ENCODE measurements at places on chromosomes 4 and X.

DNA sequence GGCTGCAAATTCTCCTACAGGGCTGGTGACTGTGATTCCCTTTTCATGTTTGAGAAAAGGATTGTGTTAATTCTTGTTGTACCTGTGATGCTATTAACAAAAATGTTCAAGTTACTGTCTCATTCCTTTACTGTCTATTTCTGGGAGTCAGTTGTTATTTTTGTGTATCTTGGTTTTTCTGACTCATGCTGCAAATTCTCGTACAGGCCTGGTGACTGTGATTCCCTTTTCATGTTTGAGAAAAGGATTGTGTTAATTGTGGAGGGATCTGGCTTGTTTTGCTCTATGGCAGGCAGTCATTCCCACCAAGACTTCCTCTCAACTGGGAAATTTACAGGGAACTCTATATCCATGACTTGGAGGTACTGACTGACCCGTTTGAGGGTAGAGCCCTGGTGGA is 693.4 kb upstream of the INTU start:
- no peak for DNase-seq

DNA sequence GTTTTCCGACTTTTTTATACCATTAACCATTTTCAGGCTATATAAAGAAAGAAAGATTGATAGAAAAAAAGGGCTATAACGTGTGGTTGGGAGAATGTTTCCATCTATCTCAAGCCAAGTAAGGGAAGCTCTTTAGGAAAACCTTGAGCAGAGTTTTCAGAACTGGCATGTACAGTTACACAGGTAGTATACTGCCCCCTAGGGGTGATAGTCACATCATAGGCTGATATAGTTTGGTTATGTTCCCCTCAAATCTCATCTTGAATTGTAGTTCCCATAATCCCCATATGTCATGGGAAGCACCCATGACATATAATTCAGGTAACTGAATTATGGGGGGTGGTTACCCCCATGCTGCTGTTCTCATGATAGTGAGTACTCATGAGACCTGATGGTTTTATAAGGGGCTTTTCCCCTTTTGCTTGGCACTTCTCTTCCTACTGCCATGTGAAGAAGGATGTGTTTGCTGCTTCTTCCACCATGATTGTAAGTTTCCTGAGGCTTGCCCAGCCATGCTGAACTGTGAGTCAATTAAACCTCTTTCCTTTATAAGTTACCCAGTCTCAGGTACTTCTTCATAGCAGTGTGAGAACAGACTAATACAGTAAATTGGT is 186.8 kb downstream of the TMA16 start:
- no peak for DNase-seq

DNA sequence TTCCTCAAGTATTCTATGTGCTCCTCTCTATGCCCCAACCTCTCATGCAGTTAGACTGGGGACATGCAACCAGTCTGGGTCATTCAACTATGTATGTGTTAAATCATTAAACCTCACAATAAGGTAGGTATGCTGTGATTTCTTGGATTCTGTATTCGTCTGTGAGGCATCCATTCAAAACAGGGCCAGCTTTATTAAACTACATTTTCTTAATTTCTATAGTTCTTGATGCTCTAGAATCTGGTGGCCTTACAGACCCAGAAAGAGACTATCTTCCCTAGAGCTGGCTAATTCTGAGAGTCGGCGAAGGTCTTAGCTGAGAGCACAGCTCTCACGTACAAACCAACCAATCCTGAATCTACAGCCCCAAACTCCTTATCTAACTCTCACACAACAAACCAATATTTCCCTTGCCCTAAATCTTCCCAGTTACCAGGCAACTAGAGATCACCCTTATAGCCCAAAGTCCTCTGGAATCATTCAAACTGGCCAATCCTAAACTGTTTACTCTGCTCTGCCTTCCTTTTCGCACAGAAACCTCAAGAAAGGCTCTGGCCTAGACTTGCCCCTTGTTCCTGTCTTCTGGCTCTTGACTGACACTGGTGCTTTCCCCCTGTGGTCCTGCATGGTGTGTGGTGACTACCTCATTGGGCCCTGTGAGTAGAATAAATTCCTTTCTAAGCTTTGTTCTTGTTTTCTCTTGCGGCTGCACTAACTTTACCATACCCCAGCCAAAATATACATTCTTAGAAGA is 203.5 kb upstream of the TET2 start:
- no peak for DNase-seq

DNA sequence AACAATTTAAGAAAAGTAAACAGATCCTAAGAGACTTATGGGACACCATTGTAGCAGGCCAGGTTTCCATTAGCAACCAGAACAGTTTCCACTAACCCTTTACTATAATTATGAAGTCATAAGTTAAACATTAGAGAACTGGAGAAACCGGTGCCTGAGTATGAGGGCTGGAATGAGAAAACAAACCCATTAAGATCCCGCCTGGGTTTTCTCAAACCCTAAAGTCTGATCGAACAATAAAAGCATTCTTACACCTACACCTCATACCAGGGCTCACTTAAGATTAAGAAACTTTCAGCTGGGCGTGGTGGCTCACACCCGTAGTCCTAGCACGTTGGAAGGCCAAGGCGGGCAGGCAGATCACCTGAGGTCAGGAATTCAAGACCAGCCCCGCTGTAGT is 13.7 kb upstream of the DHX15 start:
- no peak for DNase-seq

GRCh38 chr4:39548425-39549067 is 21.3 kb upstream of the UGDH start:
- no peak for DNase-seq

DNA sequence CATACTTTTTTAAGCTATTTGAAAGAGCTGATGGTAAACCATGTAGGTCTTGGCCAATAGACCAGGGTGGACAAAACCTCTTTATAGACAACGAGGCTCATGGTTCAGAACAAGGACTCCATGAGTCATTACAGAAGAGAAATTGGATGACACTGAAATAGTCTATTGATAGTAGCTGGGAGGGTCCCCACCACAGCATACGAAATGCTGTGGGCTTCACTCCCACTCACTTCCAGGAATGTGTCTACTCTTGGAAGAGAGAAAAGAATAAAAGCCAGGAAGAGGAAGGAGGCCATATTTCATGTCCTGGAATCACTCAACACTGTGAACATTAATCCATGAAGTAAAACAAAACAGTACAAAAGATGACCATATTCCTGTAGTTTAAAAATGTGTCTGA is 82.3 kb upstream of the MXRA5 start:
- DNase-seq, result no peak

GRCh38 chr4:167544391-167544790 is 310.1 kb upstream of the SPOCK3 start:
- no peak for DNase-seq

- no peak for DNase-seq
These were observed 340.3 kb upstream of the GRID2 start for GRCh38 chr4:91963486-91963885.

GRCh38 chr4:184938871-184939270 is 79.4 kb upstream of the HELT start:
- DNase-seq, result no peak

DNA sequence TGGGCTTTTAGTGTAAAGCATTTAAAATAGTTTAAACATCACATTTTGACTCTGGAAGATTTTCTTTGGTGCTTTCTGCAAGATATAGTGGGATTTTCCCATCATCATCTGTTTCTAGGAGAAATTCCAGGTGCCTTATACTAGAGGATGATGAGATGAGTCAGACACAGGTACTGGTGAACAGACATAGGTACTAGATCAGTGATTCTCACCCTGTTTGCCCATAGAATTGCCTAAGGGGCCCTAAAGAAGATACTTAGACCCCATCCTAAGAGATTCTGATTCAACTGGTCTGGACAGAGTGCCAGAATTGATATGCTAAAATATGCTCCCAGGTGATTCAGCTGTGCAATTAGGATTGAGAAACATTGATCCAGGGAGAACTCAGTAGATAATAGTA is 9.7 kb downstream of the TSPAN7 start:
- no peak for DNase-seq

GRCh38 chr4:88747351-88747750 is 49.7 kb upstream of the NAP1L5 start:
- DNase-seq, result no peak

DNA sequence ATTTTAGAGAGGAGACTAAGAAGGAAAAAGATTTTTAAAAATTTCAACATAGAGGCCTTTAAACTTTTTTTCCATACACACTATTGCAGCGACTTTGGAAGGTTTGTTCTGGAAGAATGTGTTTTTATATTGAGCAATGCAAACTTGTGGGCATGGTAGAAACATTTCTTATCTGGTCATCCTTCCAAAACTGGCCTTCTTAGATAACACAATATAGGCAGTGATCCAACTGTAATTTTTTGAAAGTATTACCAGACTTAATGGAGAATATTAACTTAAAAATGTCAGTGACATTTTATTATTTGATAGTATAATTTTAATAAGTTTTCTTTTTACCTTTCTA is 25.6 kb downstream of the FHDC1 start:
- no peak for DNase-seq

- peak; percentile 50 for DNase-seq
These were observed 25.3 kb downstream of the BTC start for GRCh38 chr4:74768857-74769525.

GRCh38 chr4:48623182-48623780 is 133.2 kb downstream of the ZAR1 start:
- no peak for DNase-seq

GRCh38 chrX:119728487-119728886 is 29.9 kb upstream of the SOWAHD start:
- no peak for DNase-seq

- no peak for DNase-seq
These were observed 267.3 kb upstream of the GATB start for GRCh38 chr4:152028131-152028530.

DNA sequence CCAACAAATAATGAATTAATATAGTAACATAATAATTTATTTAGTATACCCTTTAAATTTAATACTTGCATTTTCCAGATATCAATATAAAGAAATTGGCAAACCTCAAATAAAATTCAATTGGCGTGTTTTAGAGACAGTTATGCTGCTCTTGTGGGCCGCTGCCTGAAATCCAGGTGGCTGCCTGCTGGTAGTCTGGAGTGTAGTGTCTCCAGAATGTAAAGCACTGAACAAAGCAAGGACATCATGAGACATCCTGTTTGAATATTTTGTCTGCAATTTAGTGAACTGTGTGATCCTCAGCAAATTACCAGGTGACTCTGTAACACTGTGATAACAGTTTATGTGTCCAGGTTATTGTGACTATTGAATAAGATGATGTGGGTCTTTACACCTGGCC is 29.9 kb downstream of the ZFP42 start:
- no peak for DNase-seq

- no peak for DNase-seq
These were observed 880.4 kb upstream of the AGA start for GRCh38 chr4:178322524-178323183.

DNA sequence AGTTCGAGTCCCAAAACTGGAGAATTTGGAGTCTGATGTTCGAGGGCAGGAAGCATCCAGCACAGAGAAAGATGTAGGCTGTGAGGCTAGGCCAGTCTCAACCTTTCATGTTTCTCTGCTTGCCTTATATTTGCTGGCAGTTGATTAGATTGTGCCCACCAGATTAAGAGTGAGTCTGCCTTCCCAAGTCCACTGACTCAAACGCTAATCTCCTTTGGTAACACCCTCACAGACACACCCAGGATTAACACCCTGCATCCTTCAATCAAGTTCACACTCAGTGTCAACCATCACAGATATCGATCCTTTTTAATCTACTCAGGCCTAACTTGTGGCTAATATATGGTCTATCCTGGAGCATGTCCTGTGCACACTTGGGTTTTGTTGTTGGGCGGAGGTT is 18.0 kb upstream of the MAEA start:
- no peak for DNase-seq

DNA sequence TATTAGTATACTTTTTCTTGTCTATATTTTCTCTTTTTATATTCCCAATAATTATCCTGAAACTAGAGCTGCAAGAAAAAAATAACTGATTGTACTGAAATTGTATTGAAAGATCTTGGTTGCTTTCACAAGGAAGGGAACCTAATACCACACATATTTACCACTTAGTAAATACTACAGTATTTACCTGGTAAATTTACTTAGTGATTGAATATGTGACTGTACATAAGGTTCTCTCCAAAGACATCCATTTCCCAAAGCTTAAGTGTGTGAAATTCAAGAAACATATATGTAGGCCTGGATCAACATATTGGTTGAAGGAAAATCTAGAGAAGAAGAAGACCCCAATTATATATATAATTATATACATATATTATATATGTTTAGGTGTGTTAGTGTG is 1272.7 kb downstream of the C4orf33 start:
- no peak for DNase-seq

- DNase-seq, result no peak
These were observed 39.9 kb downstream of the EGF start for GRCh38 chr4:109952612-109953011.

GRCh38 chr4:649751-650310 is 24.2 kb downstream of the ATP5ME start:
- DNase-seq, result no peak

All from NCI-H446 treated with DMSO at 0.1 percent for 48 hours (cell line).